Daoy (cell line): ENCODE measurements at places on chromosomes 5 and 9.

- DNase-seq = no peak
Observed at GRCh38 chr9:114823441-114823840, 17.6 kb upstream of the TNFSF15 start.

GRCh38 chr5:93415819-93416218, 165.2 kb downstream of the NR2F1-AS1 start:
- no peak for DNase-seq

GRCh38 chr9:91341258-91341746, 20.4 kb downstream of the AUH start:
- DNase-seq = no peak

GRCh38 chr5:131460867-131461572, 174.0 kb downstream of the RAPGEF6 start:
- no peak for DNase-seq
